ENCODE measurements at places on chromosomes 5 and 9. TPM values are rescaled to one million over a fixed set of nuclear protein-coding genes. Genes with fewer than 3 reads are reported as not detected.

DNA sequence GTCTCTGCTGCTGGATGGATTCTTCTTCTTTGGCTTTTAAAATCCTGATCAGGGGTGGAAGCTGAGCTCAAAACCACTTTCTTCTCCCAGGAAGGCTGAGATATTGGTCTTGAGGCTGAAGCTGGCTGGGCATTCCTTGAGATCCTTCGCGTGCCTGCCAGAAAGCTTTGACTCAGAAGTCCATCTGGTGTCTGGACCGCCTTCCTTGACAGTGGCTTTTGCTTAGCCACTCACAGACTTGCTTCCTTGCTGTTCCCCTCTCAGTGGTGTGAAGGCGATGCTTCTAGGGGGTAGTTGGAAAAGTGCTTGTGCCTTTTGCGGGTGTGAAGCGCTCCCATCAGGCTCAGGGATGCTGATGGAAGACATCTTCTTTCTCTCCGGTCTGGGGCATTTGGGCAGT, 45.9 kb downstream of the RGS3 start:
- H3K27me3 ChIP-seq = no peaks in the 10 kb centered on the region
- H3K4me1 ChIP-seq = peaks cover 46% of the 10 kb centered on the region
- peak overlapping the region; percentile 17 for H3K27ac ChIP-seq
- no peaks in the 10 kb centered on the region for H3K36me3 ChIP-seq
- no peak for DNase-seq
- H3K4me3 ChIP-seq = no peak overlapping the region

The C5orf52 gene
- not detected for total RNA-seq

DNA sequence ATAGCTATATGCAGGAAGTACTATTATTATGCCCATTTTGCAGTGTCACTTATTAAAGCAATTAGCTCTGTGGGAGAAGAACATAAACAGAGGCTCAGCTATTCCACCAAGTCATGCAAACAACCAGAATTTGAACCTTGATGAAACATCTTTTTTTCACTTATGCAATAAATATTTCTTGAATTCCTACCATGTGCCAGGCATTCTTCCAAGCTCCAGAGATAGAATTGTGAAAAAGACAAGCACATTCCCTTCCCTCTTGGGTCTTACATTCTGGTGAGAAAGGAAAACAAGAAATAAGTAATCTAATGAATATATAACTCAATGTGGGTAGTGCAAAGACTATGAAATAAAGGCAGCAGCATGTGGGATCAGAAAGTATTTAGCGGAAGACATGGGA, 32.1 kb upstream of the ADRB2 start:
- no peak overlapping the region for H3K27ac ChIP-seq
- H3K27me3 ChIP-seq = peaks cover 17% of the 10 kb centered on the region
- H3K4me3 ChIP-seq = no peak overlapping the region
- no peaks in the 10 kb centered on the region for H3K36me3 ChIP-seq

GRCh38 chr9:97384406-97385262, 27.3 kb upstream of the TDRD7 start:
- H3K36me3 ChIP-seq = no peaks in the 10 kb centered on the region
- no peak overlapping the region for H3K4me3 ChIP-seq
- DNase-seq = no peak
- no peak overlapping the region for H3K27ac ChIP-seq
- peaks cover 8% of the 10 kb centered on the region for H3K27me3 ChIP-seq
- peaks cover 23% of the 10 kb centered on the region for H3K4me1 ChIP-seq

DNA sequence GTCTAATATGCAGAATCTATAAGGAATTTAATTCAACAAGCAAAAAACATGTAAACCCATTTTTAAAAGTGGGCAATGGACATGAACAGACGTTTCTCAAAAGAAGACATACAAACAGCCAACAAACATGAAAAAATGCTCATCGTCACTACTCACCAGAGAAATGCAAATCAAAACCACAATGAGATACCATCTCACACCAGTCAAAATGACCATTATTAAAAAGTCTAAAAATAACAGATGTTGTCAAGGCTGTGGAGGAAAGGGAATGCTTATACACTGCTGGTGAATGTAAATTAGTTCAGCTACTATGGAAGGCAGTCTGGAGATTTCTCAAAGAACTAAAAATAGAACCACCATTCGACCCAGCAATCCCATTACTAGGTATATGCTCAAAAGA, 3.1 kb upstream of the KLHL3 start:
- H3K27ac ChIP-seq = no peak overlapping the region
- H3K27me3 ChIP-seq = no peaks in the 10 kb centered on the region
- no peak overlapping the region for H3K4me3 ChIP-seq
- peaks cover 14% of the 10 kb centered on the region for H3K36me3 ChIP-seq
- peaks cover 19% of the 10 kb centered on the region for H3K4me1 ChIP-seq

DNA sequence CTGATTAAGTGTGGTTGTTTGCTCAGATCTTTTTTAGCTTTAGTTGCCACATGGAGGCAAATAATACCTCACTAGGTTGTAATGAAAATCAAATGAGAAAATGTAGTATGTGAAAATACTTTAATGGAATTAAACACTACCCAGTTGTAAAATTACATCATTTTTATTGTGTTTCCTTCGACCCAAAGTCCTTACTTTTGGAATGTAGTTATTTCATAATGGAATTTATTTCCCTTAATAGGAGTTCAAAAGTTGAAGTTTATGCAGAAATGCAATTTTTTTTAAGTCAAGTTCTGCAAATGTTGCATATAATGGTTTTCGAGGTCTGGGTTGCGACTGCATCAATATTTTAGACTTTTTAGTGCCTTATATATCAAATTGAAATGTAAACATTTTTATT, 31.0 kb downstream of the TNPO1 start:
- peaks cover 19% of the 10 kb centered on the region for H3K36me3 ChIP-seq
- H3K4me1 ChIP-seq = peaks cover 36% of the 10 kb centered on the region
- no peak for DNase-seq

DNA sequence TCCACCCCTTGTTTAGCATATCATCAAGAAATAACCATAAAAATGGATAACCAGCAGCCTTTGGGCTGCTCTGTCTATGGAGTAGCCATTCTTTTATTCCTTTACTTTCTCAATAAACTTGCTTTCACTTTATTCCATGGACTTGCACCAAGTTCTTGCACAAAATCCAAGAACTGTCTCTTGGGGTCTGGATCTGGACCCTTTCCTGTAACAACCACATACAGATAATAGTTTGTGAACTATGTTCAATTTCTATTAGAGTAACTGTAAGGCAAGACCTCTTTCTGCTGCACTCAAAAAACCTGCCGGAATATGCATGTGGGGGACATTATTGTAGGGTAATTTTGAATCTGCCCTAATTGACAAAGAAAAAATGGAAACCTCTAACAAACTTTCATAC, 66.9 kb upstream of the TMEM215 start:
- H3K36me3 ChIP-seq = no peaks in the 10 kb centered on the region

All from activated CD4-positive, alpha-beta T cell treated with anti-CD3 and anti-CD28 coated beads, Interleukin-2, amount 10 ng/mL, durations not matched to agents 7 days and 5 days (primary cell).